NCI-H748 treated with DMSO at 0.1 percent for 48 hours (cell line): ENCODE measurements at places on chromosomes 2 and 18.

DNA sequence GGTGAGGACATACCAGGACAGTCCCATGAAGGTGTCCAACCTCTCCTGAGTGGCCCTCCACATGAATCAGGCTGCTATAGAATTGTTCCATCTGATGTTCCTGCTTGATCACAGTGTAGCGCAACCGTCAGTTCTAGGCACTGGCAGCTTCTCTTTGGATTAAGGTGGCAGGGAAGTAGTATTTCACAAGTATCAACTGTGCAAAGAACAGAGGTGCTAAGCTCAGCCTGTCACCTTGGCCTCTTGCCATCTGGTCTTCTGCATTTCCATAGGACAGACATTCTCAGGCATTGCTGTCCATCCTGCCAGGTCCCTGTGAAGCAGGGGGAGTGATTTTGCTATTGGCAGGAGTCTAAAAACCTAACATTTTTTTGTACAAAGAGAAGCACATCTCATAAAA, 182.2 kb upstream of the EPAS1 start:
- no peak for DNase-seq

DNA sequence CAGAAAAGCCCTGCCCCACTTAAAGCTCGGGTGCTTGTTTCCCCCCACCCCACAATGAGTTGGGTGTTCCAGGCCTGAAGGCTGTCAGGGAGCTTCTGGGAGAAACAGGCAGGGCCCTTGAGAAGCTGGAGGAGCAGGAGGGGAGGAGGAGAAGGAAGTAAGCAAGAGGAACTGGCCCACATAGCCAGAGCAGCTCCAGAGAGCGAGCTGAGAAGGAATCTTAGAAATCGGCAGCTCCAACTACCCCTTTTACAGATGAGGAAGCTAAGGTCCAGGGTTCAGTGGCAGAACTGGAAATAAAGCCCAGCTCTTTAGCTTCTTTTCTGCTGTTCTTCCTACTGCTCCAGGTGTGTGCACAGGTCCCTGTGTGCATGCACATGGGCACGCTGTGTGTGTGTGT, 12.7 kb upstream of the KCNK3 start:
- DNase-seq = no peak

- no peak for DNase-seq
Measured at GRCh38 chr2:232519581-232520438, at the start of gene PRSS56. PRSS56 (plus strand) TSS chr2:232520388; CDS start chr2:232520599, 211 bp downstream.

GRCh38 chr18:2338601-2339000, 232.7 kb downstream of the METTL4 start:
- DNase-seq = no peak
